ENCODE measurements at places on chromosomes 11 and 22. TPM values are rescaled to one million over a fixed set of nuclear protein-coding genes. Genes with fewer than 3 reads are reported as not detected.

The SPINDOC gene
- 90.0 TPM for total RNA-seq

The ZDHHC24 gene
- 8.9 TPM for total RNA-seq

The PNPLA3 gene
- total RNA-seq: 51.0 TPM

The SAAL1 gene
- total RNA-seq: 21.2 TPM

DNA sequence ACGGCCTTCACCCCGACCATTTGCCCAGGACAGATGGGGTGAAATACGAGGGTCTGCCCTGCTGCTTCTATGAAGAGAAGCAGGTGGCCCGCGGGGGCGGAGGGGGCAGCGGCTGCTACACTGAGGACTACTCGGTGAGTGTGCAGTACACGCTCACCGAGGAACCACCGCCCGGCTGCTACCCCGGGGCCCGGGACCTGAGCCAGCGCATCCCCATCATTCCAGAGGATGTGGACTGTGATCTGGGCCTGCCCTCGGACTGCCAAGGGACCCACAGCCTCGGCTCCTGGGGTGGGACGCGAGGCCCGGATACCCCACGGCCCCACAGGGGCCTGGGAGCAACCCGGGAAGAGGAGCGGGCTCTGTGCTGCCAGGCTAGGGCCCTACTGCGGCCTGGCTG lies 11.2 kb downstream of the C22orf31 start:
- peaks cover 6% of the 10 kb centered on the region for H3K4me1 ChIP-seq
- no peak overlapping the region for H3K27ac ChIP-seq
- H3K36me3 ChIP-seq: peaks cover 34% of the 10 kb centered on the region

DNA sequence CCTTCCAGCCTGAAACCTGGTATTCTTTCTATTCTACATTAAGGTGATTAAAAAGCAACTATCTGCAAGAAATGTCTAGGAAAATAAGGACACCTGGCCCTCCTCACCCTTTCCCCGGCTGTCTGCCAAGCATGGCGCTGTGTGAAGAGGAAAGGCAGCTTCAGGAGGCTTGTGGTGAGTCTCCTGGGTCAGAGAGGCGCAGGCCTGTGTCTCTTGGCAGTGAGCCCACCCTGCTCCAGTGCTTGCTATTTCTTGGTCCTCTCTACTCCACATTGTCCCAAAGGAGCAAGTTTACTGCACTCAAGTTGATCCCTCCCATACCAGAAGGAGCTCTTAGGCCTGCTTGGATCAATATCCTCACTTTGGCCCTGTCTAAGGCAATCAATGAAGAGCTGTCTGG lies 520.7 kb upstream of the B3GAT1 start:
- no peaks in the 10 kb centered on the region for H3K4me1 ChIP-seq
- H3K36me3 ChIP-seq: no peaks in the 10 kb centered on the region
- H3K27me3 ChIP-seq: no peaks in the 10 kb centered on the region
- H3K4me3 ChIP-seq: no peak overlapping the region
- DNase-seq: no peak

GRCh38 chr11:83671289-83671688 lies 385.1 kb upstream of the CCDC90B start:
- no peak for DNase-seq
- no peak overlapping the region for H3K27ac ChIP-seq
- no peaks in the 10 kb centered on the region for H3K27me3 ChIP-seq
- no peaks in the 10 kb centered on the region for H3K36me3 ChIP-seq

DNA sequence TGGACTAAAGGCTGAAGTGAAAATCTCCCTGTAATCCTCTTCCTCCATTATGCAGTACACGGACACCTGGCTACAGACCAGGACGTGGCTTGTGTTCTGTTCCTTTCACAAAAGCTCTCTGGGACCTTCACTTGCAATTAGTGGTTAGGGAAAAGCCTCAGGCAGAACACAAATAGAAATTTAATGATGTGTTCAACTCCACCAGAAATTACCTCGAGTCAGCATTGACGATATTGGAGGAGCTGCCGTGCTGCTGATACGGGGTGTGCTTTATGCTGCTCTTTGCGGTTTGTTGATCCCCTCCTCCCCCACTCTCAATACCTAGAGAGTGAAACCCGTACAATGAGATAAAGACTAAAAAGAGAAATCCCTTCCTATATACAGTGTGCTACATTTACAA lies 48.9 kb downstream of the POLD3 start:
- DNase-seq: no peak
- H3K36me3 ChIP-seq: peaks cover 72% of the 10 kb centered on the region
- no peaks in the 10 kb centered on the region for H3K27me3 ChIP-seq
- no peak overlapping the region for H3K4me3 ChIP-seq
- H3K27ac ChIP-seq: no peak overlapping the region

DNA sequence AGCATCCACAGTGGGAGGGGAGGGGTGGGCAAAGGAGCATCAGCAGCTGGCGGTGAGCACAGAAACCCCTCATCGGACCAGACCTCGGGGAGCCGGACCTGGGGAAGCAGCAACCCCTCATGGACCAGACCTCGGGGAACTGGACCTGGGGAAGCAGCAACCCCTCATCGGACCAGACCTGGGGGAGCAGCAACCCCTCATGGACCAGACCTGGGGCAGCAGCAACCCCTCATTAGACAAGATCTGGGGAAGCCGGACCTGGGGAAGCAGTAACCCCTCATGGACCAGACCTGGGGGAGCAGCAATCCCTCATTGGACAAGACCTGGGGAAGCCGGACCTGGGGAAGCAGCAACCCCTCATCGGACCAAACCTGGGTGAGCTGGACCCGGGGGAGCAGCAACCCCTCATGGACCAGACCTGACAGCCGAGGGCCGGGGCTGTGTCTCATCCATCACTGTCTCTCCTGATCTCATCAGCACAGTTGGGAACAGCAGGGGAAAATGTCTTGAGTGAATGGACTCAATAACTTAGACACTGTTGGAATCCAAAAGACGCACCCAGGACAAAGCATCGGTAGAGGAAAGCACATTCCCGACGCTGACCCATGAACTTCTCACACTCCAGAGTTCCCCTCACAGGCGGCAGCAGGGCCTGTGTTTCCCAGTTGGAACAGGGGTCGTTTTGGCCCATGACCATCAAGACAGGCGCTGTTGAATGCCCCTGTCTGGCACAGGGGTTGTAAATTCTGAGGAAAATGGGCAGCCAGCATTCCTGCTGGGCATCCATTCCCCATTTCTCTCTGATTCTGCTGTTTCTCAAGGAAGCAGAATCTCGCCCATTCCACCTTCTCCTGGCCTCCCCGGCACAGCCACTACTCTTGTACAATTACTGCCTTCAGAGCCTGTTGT lies 1494.6 kb downstream of the TBC1D22A start:
- no peaks in the 10 kb centered on the region for H3K4me1 ChIP-seq
- peak overlapping the region; percentile 61 for H3K27ac ChIP-seq
- no peaks in the 10 kb centered on the region for H3K36me3 ChIP-seq

GRCh38 chr22:46077669-46078099 lies 72.6 kb upstream of the PPARA start:
- H3K27ac ChIP-seq: no peak overlapping the region
- no peak for DNase-seq
- no peak overlapping the region for H3K4me3 ChIP-seq
- no peaks in the 10 kb centered on the region for H3K4me1 ChIP-seq
- no peaks in the 10 kb centered on the region for H3K36me3 ChIP-seq

- H3K4me3 ChIP-seq: no peak overlapping the region
- no peak overlapping the region for H3K27ac ChIP-seq
- peaks cover 14% of the 10 kb centered on the region for H3K27me3 ChIP-seq
- H3K4me1 ChIP-seq: peaks cover 3% of the 10 kb centered on the region
Observed at GRCh38 chr11:128718064-128718463, 24.2 kb downstream of the FLI1 start.

GRCh38 chr11:61911701-61912529 lies 5.5 kb downstream of the RAB3IL1 start:
- H3K4me3 ChIP-seq: no peak overlapping the region
- DNase-seq: peak; percentile 31
- H3K27me3 ChIP-seq: no peaks in the 10 kb centered on the region
- H3K36me3 ChIP-seq: no peaks in the 10 kb centered on the region
- no peak overlapping the region for H3K27ac ChIP-seq

GRCh38 chr11:9568854-9569587 lies 4.4 kb upstream of the WEE1 start:
- peak overlapping the region; percentile 47 for H3K4me3 ChIP-seq
- peaks cover 11% of the 10 kb centered on the region for H3K4me1 ChIP-seq
- peak; percentile 84 for DNase-seq
- H3K27me3 ChIP-seq: no peaks in the 10 kb centered on the region
- H3K27ac ChIP-seq: peak overlapping the region; percentile 94
- H3K36me3 ChIP-seq: no peaks in the 10 kb centered on the region

DNA sequence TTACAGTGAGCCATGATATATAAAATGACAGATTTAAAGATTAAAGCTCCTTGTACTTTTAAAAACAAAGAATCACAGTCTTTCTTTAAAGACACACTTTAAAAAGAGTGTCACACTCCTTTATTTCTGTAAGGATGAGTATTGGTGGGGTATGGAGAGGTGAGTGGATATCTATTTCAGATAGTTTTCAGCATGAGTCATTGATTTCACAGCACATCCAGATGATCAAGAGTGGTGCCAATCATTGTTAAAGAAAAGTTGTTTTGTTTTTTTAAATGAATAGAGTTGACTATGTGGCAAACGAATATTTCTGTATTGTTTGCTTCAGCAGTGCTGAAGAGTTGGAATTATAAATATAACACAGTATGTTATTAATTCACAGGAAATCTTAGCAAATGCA lies 52.5 kb downstream of the FAR1 start:
- H3K4me1 ChIP-seq: no peaks in the 10 kb centered on the region
- no peak overlapping the region for H3K4me3 ChIP-seq
- no peaks in the 10 kb centered on the region for H3K27me3 ChIP-seq
- DNase-seq: no peak
- H3K36me3 ChIP-seq: peaks cover 71% of the 10 kb centered on the region

- DNase-seq: peak; percentile 96
- no peak overlapping the region for H3K27ac ChIP-seq
- H3K4me3 ChIP-seq: no peak overlapping the region
Observed at GRCh38 chr11:69131644-69132300, 24.0 kb upstream of the SMIM38 start.

DNA sequence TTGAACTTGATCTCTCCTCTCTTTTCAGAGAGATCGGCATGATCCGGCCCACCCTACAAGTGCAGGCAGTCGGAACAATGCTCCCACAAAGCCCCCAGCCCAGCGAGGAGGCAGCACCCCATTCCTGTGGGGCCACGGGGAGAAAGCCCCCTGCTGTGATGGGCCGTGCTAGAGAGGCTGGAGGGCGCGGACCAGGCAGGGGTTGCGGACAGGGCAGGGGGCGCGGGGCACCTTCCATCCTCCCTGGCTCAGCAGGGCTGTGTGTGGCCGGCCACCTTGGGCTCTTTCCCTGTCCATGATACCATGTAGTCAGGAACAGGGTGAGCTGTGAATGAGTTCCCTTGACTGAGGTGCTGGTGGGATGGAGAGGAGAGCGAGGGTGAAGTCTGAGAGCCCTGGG lies 379.8 kb downstream of the BRD1 start:
- H3K36me3 ChIP-seq: no peaks in the 10 kb centered on the region
- H3K4me1 ChIP-seq: peaks cover 6% of the 10 kb centered on the region
- H3K27me3 ChIP-seq: no peaks in the 10 kb centered on the region
- peak; percentile 36 for DNase-seq
- no peak overlapping the region for H3K4me3 ChIP-seq
- no peak overlapping the region for H3K27ac ChIP-seq

DNA sequence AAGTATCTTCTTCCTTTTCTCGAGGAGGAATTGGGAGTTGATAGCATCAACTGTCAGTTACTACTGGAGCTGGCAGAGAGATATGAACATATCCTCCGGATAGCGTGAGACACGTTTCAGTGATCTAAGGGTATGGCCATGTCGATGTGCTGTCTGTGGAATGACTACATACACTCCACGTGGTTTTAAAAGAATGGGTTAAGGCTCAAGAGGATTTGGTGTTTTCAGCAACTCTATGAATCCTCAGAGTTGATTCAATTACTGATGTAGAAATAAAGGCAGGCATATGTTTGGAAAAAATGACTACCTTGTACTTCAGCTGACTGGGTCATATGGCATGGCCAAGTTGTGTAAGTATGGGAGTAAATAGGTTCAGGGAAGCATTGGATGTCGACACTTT lies 22.9 kb downstream of the MMP13 start:
- H3K4me3 ChIP-seq: no peak overlapping the region
- no peaks in the 10 kb centered on the region for H3K36me3 ChIP-seq
- no peak for DNase-seq

DNA sequence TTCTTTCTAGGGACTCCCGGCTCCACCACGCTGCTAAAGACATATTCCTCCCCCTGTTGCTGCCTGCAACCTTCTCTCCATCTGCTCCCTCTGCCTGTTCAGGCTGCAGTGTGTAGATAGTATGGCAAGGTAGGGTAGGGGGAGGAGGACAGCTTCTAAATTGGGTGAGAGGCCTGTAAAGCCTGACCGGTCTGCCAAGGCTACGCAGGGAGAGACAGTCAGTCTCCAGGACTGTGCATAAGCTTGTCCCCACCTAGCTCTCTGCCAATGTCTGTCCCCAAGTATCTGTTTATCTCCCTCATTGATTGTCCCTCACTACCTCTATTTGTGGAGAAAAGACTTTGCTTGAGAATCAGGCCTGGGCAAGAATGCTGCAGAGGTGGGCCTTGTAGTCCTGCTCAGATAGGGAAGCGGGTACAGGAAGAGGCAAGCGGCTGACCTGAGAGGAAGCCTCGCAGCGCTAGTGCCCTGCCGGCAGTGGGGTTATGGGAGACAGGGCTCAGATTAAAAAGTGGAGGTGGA lies 871 bp upstream of the SEZ6L start:
- no peaks in the 10 kb centered on the region for H3K36me3 ChIP-seq
- H3K4me3 ChIP-seq: peak overlapping the region; percentile 73
- DNase-seq: peak; percentile 72
- peaks cover 34% of the 10 kb centered on the region for H3K27me3 ChIP-seq
- H3K27ac ChIP-seq: no peak overlapping the region
- no peaks in the 10 kb centered on the region for H3K4me1 ChIP-seq

- no peaks in the 10 kb centered on the region for H3K27me3 ChIP-seq
- no peak overlapping the region for H3K4me3 ChIP-seq
- no peaks in the 10 kb centered on the region for H3K4me1 ChIP-seq
- peak; percentile 35 for DNase-seq
- no peak overlapping the region for H3K27ac ChIP-seq
Observed at GRCh38 chr22:19634226-19634975, 79.9 kb upstream of the SEPTIN5 start.

DNA sequence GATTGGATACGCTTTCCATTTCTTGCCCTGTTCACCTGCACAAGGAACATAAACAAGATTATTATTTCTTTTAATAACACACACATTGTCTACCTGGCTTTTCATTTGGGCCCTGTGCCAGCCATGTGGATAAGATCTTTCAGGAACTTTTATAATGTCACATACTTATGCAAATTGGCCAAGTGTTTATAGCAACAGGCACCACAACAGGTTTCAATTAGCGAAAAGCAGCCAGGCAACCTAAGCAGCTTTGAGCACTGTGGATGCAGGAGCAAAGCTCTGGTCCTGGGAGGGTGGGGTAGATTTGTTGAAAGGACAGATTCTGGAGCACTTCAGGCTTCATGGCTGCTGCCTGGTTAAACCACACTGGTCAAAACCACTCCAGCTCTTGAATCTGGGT lies 217.4 kb downstream of the BARX2 start:
- no peak overlapping the region for H3K4me3 ChIP-seq
- H3K27ac ChIP-seq: no peak overlapping the region
- no peaks in the 10 kb centered on the region for H3K27me3 ChIP-seq
- H3K36me3 ChIP-seq: no peaks in the 10 kb centered on the region
- H3K4me1 ChIP-seq: peaks cover 9% of the 10 kb centered on the region
- peak; percentile 54 for DNase-seq

GRCh38 chr11:43557553-43558110 lies 122.9 kb upstream of the HSD17B12 start:
- H3K4me1 ChIP-seq: peaks cover 16% of the 10 kb centered on the region
- DNase-seq: peak; percentile 71
- peaks cover 8% of the 10 kb centered on the region for H3K27me3 ChIP-seq
- H3K27ac ChIP-seq: peak overlapping the region; percentile 80
- peak overlapping the region; percentile 70 for H3K4me3 ChIP-seq
